ENCODE measurements at places on chromosomes 16 and 17. TPM values are rescaled to one million over a fixed set of nuclear protein-coding genes. Genes with fewer than 3 reads are reported as not detected.

- no peak for DNase-seq
Measured at GRCh38 chr16:74585846-74586443, 21.0 kb downstream of the GLG1 start.

GRCh38 chr17:17503566-17504130, 7.5 kb upstream of the RASD1 start:
- DNase-seq: no peak

- DNase-seq: no peak
Measured at GRCh38 chr17:78719630-78720298, 62.3 kb downstream of the CYTH1 start.

DNA sequence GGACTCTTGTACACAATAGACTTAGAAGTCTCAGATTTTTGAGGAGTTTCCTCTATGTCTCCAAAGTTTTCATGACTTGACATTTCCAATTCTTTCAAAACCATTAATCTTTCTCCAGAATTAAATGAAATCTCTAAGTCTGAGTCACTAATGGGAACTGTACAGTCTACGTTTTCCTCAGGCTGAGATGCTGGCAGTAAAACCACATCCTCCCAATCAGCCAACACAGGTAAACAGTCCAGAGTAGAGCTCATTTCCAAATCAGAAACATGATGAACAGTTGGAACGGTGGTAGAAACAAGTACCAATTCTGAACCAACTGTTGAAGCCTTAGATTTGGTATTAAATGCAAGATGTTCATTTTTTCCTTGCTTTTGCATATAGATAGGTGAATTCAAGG, 7.9 kb downstream of the ERI2 start:
- no peak for DNase-seq

GRCh38 chr17:55751720-55752250, 934 bp downstream of the PCTP start:
- DNase-seq: no peak

- DNase-seq: peak; percentile 92
Measured at GRCh38 chr16:27315333-27316037, 1.7 kb downstream of the IL4R start.

DNA sequence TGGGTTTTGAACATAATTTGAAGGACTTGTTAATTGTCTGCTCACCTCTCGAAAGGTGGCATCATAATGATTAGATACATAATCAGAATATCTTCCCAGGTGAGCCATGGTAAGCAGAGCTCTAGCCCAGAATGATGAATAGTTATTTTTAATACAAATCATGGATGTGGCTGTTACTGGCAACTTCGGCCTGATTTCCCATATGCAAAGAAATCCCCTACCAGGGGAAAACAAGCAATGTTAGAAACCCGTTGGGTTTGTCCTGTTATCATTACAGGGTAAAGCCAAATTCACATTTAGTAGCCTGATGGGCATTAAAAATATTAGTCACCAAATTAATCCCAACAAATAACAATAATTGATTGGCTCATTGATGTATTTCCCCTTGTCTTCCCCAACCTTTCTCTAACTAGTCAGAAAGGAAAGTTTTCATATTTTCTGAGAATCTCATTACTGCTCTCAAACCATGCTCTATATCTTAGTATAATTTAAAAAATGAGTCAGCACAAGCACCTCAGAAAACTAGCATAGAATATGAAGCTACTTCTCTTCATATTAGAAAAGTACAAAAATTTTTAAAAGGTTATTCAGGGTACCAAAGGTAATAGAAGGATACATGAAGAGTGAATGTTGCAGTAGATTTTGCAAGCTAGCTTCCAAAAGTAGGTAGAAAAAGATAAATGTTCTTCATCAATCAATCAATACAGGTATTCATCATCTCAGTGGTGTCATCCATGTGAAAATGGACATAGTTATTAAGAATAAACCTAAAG, 5.0 kb downstream of the STAT5B start:
- no peak for DNase-seq

Gene NPIPA7
- not detected for total RNA-seq

- no peak for DNase-seq
Measured at GRCh38 chr17:68710035-68710780, 109.0 kb upstream of the FAM20A start.

- peak; percentile 87 for DNase-seq
Measured at GRCh38 chr16:11201498-11202259, 54.3 kb downstream of the SOCS1 start.

Gene MARVELD3
- not detected for total RNA-seq

DNA sequence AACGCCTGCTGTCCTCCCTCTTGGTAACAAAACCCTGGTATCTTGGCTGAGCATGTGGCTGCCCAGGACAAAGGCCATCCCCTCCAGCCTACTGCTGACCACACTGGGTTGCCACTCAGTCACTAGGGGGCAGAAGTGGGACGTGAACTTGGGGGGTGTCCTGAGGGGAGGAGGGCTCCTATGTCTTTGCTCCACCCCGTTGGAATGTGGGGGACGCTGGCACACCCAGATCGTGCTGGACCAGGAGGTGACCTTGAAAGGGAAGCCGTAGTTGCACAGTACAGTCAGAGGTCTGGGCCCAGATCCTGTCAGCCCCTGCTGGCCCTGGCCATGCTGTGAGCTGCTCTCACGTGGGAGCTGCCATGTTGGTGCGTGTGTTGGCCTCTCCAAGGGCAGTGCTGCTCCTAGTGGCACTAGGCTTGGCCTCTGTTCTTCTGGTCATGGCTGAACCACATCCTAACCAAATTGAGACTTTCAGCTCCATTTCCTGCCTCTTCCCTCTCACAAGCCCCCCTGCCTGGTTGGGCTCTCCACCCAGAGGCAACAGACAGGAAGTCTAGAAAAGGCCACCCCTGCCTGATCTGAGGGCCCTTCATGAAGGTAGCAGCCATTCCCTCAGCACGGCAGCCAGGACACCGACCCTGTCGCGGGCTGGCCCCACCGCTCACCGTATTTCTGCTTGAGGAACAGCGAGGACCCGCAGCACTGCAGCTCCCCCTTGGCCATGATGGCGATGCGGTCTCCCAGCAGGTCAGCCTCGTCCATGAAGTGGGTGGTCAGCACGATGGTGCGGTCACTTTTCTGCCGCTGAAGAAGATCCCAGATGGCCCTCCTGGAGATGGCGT, 29.0 kb upstream of the RNPS1 start:
- peak; percentile 74 for DNase-seq

GRCh38 chr16:86285938-86286921, 224.1 kb upstream of the FOXF1 start:
- no peak for DNase-seq

Gene HOXB7
- total RNA-seq: 11.4 TPM

DNA sequence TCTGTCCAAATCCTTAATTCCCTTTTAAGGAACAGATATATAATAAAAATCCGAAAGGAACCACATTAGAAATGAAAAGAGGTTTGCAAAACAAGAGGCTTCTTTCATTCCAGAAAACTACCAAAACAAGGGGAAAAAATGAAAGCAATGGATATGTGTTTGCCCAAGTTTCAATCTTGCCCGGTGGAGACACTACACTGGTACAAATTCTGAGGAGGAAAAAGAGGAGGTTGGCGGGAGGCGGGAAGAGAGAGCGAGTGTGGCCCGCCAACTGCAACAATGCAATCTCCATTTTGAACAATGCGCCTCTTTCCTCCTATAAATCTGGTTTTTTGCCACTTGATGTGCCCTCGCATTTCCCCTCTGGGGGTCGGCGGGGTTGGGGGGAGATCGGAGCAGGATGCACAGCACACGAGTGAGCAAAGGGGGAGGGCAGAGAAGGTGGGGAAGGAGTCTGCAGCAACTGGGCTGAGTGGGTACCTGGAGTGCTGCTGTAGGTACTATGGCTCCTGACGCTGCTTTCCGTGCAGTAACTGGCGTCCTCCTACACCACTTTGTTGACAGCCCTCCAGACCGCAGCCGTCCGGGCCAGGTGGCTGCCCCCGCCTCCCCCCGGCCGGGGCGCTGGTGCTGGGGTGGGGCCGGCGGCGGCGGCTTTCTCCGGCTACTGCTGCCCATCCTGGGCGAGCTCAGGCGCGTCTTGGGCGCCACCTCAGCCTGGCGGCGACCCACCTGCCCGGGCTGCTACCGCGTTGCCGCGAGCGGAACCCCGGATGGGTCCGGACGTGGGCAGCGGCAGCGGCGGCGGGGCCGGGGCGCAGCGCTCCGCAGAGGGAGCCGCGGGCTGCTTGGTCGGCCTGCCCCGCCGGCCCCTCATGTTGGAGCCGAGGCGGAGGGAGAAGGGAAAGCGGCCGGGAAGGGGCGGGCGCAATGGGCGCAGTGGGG, 93.8 kb upstream of the PLEKHM1 start:
- peak; percentile 66 for DNase-seq

- no peak for DNase-seq
Measured at GRCh38 chr17:45770632-45771270, 13.4 kb upstream of the CRHR1 start.

Gene FBXW10
- total RNA-seq: not detected
